ENCODE measurements at places on chromosomes 6 and 20. TPM values are rescaled to one million over a fixed set of nuclear protein-coding genes. Genes with fewer than 3 reads are reported as not detected.

Gene BEND3
- 3.0 TPM for total RNA-seq

Gene MEP1A
- total RNA-seq: not detected

Gene HRH3
- not detected for total RNA-seq

Gene CCN2
- total RNA-seq: 504 TPM

Gene PNPLA1
- total RNA-seq: not detected

Gene SENP6
- 66.9 TPM for total RNA-seq

Gene SCUBE3
- total RNA-seq: 3.0 TPM

Gene TSBP1
- total RNA-seq: not detected

Gene NFYA
- 29.5 TPM for total RNA-seq

Gene LSM2
- 24.1 TPM for total RNA-seq

Gene HLA-DPA1
- 10.8 TPM for total RNA-seq

Gene RUNX2
- not detected for total RNA-seq

Gene OSTM1
- 22.7 TPM for total RNA-seq

Gene NT5E
- 111 TPM for total RNA-seq

Gene F13A1
- total RNA-seq: not detected

Gene PTCRA
- not detected for total RNA-seq

Gene EIF6
- total RNA-seq: 151 TPM

Gene TINAG
- total RNA-seq: not detected

Gene TCF21
- not detected for total RNA-seq

Gene HLA-G
- not detected for total RNA-seq

Gene PRND
- 2.4 TPM for total RNA-seq

Gene C20orf173
- total RNA-seq: not detected

Gene PSMB8
- 67.2 TPM for total RNA-seq

Gene SRXN1
- 30.1 TPM for total RNA-seq

Gene DPPA5
- total RNA-seq: not detected

Gene TBC1D32
- 3.1 TPM for total RNA-seq

Gene TAP1
- 65.6 TPM for total RNA-seq

Gene PPP1R18
- 53.7 TPM for total RNA-seq

Gene PTGIS
- 0.49 TPM for total RNA-seq

Gene CLIC5
- 0.06 TPM for total RNA-seq

Gene CDH4
- 0.16 TPM for total RNA-seq

Gene MYBL2
- total RNA-seq: 17.3 TPM

Gene POPDC3
- total RNA-seq: 0.49 TPM

Gene LPIN3
- total RNA-seq: 0.94 TPM

Gene HMGN3
- total RNA-seq: 58.7 TPM

Gene OR2J3
- not detected for total RNA-seq

Gene TPX2
- 25.2 TPM for total RNA-seq

Gene CLPSL2
- not detected for total RNA-seq

Gene KIF13A
- total RNA-seq: 56.0 TPM

Gene WFDC5
- not detected for total RNA-seq

Gene RSPO4
- not detected for total RNA-seq
